ENCODE measurements at places on chromosomes 3 and 15.
A peak's percentile ranks its signal among the peaks of the same experiment; 100 is the strongest.

- no peak for DNase-seq
Observed at GRCh38 chr3:41364736-41365135, 165.4 kb downstream of the CTNNB1 start.

DNA sequence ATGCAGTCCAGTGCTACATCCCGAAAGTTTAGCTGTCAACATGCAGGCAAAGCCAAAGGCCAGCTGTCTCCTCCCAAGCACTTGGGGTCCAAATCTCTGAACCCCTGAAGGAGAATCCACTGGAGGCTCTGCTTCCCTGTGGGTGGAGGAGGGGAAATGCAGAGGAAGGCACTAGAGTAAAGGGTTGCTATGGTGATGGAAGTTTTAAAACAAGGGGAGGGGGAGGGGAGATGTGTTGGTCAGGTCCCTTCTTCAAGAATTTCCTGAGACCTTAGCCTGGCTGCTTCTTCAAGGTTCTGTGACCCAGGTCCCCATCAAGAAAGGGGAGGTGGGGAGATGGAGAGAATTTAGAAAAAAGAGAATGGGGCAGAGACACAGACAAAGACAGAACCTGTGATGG is 2.3 kb downstream of the CAMKV start:
- no peak for DNase-seq

GRCh38 chr15:44573386-44573785 is 36.4 kb downstream of the EIF3J start:
- DNase-seq, result no peak

- DNase-seq, result no peak
Observed at GRCh38 chr3:69665026-69665737, 74.1 kb upstream of the MITF start.

GRCh38 chr3:158732856-158733200 is 571 bp upstream of the RARRES1 start:
- no peak for DNase-seq

GRCh38 chr3:5194801-5195509 is 7.4 kb downstream of the EDEM1 start:
- peak; percentile 77 for DNase-seq

GRCh38 chr15:68200016-68200861 is 4.9 kb downstream of the CALML4 start:
- no peak for DNase-seq

GRCh38 chr3:2958551-2958950 is 151.6 kb downstream of the IL5RA start:
- DNase-seq, result no peak

- DNase-seq, result no peak
Observed at GRCh38 chr3:123169492-123169929, 32.2 kb upstream of the SEC22A start.

GRCh38 chr3:58202917-58203360 is 7.8 kb downstream of the DNASE1L3 start:
- DNase-seq, result no peak

DNA sequence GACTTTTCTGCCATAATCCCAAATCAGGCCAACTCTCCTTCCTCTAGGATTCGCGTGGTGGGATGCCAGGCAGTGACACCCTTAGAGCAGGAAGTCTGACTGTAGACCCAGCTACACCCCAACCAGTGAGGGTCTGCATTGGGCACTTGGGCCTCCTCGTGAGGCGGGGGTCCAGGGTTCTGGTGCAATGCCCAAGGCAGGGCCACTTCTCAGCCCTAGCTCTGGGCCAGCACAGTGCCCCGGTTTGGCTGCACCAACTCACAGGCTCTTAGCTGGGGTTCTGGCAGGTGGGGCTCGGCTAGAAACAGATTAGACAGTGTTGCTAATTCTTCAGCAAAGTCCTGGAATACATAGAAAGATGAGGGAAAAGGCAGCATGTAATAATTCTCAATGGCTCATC is 12.7 kb downstream of the CDAN1 start:
- DNase-seq, result no peak

DNA sequence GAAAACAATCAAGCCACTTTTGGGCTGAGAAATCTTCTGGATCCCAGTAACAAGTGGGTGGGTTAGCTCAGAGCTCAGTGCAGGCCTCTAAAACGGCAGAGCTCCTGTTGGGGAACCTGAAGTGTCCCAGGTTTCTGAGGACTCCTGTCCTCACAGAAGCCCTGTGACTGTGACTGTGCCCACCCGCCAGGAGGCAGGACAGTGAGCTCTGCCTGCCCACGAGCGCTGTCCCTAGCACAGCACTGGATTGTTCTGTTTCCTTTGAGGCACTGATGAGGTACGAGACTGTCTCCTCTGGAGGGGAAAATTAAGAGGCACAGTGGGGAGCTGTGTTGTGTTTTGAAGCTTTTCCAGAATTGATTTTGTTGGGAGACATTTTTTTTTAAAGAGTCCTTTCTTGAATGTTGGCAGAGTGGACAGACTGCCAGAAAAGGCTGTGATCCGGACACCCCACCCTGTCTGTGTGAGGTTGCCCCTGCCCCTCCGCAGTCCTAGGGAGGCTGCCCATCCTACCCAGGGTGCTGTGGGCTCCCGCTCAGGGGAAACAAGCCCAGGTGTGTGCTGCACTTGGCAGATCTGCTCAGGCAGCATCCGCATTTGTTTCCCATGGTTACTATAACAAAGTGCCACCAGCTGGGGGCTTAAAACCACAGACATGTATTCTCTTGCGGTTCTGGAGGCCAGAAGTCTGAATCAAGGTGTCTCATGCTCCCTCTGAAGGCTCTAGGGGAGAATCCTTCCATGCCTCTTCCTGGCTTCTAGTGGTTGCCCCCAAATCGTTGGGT is 66.6 kb upstream of the LARS2 start:
- DNase-seq, result no peak

GRCh38 chr15:80780416-80781221 is 1.4 kb downstream of the CEMIP start:
- no peak for DNase-seq

DNA sequence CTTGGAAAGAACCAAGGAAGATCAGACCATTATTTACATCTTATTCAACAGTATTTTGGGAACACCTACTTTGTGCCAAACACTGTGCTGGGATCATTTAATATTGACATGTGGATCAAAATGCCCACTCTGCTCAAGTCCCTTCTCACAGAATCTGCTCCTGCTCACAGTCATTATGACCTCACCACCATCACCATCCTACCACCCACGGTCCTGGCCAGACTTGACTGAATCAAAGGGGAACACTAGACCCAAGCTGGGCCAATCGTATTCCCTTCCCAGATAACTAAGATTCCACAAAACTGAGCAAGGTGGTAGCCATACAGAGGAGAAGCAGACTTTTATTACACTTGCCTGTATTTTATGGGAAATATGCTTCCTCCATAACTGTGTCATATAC is 3.4 kb upstream of the CEP152 start:
- DNase-seq, result no peak

DNA sequence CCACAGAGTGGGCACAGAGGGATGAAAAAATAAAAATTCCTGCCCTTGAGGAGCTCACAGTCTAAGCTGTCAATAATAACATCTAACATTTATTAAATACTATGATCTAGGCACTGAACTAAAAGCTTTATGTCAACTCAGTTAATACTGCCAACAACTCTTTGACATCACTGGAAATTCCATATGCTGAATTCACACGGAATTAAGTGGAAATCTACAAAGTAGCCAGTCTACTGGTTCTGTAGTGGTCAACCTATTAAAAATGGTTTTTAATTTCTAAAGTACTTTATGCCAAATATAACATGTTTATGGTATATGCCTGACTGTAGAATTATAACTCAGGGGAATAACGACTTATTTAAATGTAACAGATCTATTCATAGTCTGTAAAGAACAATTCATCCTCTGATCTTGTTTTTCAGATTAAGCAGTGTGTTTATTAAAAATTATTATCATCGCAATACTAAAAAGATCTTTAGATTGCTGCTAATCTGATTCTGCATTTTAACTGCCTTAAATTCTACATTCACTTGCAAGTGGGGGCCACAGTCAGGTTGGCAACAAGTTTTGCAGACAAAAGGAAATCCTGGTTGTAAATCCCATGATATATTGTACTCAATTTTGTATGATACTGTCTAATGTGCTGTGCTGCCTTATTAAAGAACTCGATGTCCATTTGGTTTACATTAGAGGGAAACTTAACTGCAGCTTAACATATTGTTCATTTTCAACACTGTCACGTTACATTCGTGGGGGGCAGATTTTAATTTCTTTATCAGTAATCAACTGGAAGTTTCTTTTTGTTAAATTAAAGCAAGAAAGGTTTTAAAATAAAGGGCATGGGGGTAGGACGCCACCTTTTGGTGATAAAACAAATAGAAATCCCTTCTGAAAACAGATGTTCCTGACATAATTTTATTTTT is 2.6 kb upstream of the FOXP1 start:
- DNase-seq, result peak; percentile 38

DNA sequence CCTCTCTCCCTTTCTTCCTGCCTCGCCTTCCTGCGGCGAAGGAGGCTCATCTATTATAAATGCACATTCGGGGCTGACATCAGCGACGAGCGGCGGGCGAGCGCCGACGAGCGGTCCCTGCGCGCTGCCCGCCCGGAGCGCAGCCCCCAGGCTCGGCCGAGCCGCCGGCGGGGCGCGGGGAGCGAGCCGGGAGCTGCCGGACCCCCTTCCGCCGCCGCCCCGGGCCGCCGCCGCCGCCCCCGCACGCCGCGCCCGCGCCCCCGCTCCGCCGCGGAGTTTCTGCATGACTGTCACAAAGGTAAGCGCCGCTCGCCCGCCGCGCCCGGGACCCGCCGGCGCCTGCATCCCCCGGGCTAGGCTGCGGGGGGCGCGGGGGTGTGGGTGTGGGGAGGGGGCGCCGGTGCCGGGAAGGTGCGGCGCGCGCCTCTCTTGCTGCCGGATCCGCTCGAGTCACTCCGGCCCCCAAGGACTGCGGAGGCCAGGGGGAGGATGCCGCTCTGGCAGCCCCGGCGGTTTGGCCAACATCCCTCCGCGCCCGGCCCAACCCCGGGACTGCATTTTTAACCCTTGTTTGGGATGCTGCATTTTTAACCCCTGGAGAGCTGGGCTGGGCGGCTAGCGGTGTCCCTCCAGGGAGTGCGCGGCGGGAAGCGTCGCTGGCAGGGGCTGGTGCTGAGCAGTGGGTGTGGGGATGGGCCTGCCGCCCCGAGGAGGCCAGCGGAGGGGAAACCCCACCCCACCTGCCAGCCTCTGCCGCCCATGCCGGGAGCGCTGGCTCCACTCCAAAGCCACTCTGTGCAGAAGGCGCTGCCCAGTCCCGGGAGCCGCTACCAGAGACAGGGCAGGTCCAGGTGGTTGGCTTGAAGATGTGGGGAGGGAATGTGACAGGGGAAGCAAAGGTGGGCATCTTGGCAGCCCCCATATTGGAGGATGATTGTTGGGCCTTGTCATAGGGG is at the start of gene CORO2B:
TSS of gene CORO2B (plus strand) at position 14 of the 956 bp plus-strand sequence. CDS start at position 284, 270 bp downstream.
- DNase-seq, result no peak

DNA sequence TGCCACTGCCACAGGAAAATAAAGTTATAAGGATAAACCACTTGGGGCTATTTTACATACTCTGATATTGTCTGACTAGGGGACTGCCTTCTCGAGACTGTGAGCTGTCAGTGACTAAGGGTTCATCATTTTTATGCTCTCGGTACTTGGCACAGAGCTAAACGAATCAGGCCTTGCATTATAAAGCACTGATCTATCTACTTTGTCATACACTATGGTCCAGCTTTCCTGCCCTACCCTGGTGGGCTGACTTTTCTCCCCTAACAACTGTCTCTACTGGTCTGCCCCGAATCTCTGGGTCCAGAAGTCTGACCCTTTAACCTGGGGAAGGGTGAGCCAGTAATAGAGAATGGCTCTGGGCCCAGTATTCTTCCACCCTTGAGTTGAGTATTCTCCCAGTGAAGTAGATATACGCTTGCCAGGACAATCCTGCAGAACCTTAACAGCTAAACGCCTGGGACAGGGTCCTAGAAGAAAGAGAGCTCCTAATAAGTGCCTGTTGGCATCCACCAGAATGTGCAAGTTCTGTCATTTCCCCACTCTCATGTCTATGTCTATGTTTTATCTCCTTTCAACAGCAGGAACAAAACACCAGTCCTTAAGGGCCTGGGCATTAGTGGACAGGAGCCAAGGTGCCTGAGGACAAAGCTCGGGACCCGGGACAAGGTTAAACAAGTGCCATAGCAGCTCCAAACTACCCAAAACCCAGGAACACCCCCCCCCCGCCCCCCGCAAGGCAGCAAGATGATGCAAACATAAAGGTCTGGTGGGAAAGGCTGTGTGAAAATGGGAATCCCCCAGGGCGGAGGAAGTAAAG is 1.2 kb downstream of the LARP6 start:
- no peak for DNase-seq

DNA sequence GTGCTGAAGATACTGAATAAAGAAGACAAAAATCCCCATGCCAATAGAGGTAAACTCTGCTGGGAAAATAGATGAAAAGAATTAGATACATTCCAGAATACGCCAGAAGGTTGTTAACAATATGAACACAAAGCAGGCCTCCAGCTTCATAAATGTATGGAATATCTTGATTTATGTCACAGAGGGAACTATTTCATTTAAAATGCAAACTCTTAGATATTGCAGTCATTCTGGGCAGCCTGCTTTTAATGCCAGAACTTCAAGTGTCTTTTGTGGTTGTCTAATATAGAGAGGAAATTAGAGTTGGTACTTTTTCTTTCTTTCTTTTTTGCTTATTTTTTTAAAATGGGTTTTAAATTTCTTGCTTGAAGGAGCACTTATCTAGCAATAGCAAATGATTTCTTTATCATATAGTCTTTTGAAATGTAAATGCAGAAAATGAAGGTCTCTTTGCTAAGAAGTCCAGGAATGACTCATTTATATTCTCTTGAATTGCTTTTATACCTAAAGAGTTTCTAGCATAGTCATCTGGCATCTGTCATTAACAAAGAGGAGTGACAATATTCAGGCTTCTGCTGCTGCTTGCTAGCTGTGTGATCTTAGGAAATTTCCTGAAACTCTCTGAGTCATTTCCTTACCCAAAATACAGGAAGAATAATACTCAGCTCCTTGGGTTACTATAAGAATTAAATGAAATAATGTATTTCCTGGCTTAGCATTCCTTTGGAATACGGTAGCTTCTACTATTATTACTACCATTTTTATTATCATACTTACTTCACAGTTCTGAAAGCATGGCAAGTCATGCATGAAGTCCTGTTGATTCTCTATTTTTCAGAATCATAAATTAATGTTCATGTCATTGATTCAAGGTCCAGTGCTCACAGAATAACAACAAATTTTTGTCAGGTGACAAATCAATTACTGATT is 527.6 kb downstream of the DIPK2A start:
- no peak for DNase-seq

GRCh38 chr15:43190178-43190577 is 5.0 kb downstream of the CCNDBP1 start:
- DNase-seq, result no peak

DNA sequence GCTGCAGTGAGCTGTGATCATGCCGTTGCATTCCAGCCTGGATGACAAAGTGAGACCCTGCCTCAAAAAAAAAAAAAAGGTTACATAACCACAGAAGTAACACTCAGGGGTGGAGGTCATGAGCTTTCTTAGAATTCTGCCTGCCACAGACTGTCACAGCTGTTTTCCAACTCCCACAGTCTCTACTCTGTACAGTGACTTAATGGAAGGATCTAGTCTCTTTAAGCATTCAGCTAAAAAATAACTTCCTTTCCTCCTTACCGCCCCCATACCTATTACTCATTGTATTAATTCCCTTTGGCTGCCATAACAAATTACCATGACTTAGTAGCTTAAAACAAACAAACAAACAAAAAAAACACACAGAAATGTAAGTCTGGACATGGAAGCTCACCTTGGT is 99.6 kb upstream of the UBE2E1 start:
- no peak for DNase-seq

All from GF-D8 (cell line).